ENCODE measurements at places on chromosomes 11 and 22.

DNA sequence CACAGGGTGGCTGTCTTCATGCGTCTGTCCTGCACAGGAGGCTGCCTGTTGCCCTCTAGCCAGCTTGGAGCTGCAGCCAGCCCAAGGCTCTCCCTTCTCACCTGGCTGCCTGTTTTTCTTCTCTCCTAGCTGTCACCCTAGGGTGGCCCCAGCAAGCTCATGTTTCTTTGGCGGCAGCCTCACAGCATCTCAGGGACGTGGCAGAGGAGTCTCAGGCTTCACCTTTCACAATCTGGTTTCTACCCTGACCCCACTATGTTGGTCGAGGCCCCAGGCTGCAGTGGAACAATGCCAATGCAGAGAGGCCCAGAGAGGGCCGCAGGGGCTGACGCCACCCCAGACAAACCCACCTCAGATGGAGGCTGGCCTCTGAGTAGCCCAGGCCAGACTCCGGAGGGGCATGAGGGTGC lies 2.5 kb upstream of the CLDN5 start:
- DNase-seq = no peak

DNA sequence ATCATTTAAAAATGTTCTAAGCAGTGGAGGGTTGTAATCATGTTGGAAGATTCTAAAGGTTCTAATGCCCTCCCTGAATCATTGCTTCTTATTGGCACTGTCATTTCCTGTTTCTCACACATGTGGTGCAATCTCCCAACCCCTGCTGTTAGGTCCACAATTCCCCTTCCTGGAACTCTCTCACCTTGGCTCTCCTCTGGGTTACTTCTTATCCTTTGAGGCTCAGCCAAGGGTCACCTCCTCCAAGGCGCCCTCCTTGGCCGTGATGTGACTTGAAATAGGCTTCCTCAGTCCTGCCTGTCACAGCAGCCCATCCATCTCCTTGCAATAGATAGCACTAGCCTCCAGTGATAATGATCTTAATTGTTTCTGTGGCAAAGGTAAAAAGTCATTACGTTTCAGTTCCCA lies 149.8 kb downstream of the TTC17 start:
- no peak for DNase-seq

DNA sequence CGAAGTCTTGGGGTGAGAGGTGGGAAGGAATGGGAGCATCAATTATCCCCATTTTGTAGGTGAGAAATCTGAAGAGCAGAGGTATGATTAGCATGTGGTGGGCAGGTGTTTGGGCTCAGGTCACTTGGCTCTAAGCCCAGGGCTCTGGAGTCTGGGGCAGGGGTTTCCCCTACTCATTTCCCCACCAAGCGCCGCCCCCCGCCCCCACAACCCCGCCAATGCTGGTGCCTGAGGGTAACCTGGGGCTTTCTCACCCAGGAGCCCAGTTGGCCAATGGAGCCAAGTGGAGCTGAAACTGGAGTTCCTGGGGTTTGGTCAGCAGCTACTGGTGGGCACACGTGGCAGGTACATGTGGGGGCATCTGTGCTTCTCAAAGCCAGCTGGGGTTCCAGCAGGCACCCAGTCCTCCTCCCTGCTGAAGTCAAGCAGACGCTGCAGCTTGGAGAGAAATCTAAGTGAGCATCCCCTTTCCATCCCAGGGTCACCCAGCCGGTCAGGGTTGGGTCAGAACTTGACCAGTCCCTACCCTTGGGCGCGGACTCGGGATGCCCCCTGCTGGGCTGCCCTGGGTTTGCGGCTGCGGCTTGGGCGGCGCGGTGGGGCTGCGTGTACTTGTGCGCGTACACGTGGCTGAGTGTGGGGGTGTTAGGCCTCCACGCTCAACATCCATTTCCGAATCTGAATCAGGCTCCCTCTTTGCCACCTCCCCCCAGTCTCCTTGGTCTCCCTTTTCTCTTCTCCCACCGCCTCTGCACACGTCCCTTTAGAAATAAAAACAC lies 1.7 kb upstream of the CHRM1 start:
- no peak for DNase-seq

- DNase-seq = no peak
Measured at GRCh38 chr11:102341844-102342318, 5.1 kb upstream of the BIRC2 start.

GRCh38 chr11:73152861-73153483 lies 10.9 kb upstream of the FCHSD2 start:
- no peak for DNase-seq

DNA sequence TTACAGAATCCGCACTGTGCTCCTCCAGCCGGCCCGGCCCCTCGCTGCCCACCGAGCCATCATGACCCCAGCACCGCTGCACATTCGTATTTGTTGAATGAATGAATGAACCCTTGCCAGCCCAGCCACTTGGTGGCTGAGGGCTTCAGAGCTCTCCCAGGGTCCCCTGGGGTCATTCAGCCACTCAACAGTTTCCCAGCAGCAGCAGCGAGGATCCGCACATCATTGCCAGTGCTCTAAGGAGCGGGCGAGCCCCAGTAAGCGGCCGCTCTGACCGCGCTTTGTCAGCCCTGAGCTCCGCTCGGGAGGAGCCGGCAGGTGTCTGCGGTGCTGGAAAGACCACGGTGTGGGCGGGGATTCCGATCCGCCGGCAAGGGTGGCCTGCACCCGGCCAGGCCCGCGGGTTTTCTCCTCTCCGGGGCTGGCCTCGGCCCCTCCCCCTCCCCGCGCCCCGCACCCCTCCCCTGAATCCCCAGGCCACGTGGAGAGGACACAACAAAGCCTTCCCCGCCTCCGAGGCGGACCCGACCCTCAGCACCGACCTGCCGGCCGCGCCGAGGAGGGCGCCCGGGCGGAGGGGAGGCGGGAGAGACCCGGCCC lies 563 bp downstream of the BID start:
- no peak for DNase-seq

- DNase-seq = no peak
Measured at GRCh38 chr11:116598556-116598955, 174.2 kb downstream of the BUD13 start.

GRCh38 chr11:45500451-45500850 lies 165.0 kb downstream of the CHST1 start:
- no peak for DNase-seq

DNA sequence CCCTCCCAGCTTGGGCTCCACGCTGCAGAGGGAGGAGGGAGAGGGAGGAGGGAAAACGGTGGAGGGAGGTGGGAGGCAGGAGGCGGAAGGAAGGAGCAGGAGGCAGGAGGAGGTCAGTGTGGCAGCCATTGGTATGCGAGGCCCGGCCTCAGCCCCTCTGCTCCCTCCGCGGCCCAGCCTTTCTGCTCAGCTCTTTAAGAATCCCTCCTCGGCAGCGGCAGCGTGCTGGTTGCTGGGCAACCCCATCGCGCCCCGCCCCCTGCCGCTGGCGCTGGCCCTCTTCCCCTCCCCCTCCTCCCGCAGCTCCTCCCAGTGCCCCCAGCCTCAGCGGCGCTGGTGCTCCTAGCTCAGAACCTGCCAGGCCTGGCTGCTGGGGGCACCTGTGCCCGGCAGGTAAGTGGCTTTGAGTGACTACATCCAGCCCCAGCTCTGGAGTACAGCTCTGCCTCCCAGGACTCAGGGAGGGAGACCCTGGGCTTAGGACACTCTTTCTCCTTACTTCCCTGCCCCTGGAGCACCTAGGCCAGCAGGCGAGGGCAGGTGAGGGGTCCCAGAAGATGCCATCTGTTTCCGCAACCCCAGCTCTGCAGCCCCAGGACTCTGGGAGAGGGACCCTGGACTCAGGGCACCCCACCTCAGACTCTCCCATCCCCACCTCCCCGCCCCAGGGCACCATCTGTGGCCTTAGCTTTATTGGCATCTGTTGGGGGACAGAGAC lies 7.2 kb upstream of the FLRT1 start:
- no peak for DNase-seq

DNA sequence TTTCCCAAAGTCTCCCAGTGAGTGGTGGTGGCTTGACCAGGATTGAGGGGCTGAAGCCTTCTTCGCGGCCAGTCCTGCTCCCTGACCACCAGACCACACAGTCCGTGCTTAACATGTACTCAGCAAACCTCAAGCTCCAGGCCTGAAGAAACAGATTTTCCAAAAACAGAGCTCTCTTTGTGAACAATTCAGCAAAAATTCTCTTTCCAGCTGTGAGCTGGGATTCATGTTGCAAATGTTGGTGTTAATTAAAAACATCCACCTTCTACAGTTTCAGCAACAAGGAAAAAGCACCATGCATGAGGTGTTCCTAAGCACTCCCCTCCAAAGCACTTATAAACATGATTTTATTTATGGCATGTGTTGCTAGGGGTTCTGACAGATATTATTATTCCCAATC lies 129.5 kb downstream of the ETS1 start:
- no peak for DNase-seq

DNA sequence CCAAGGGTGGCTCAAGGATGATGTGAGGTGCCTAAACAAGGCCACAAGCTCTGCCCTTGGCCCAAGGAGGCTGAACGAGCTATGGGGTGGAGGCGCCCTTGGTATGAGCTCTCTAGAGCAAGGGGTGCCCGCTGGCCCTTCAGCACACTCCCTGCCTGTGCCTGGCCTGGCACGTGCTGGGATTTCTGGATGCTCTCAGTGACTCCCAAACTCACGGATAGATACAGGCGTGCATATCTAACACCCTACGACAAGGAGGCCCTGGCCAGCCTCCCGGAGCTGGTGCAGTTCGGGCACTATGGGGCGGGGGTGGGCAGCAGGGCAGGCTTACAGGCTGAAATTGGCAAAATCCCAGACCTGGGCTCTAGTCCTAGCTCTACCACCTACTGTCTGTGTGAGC lies 30.6 kb downstream of the SCUBE1 start:
- no peak for DNase-seq

DNA sequence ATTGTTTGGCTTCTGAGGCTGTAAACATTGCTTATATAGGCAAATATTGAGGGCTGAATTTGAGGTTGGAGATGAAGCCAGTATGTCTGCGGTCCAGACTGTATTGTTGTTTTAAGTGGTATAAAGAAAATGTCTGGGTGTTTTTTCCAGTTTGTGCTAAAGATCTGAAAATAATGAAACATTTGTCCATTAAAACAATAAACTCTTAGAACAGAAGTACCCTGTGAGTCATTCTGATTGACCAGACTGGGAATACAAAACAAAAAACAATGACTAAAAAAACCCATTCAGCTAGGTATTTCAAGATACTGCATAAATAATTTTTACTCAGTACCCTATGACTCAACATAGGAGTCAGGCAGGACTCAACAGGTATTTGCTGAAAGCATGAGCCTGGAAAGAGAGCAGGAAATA lies 20.4 kb downstream of the ALKBH8 start:
- no peak for DNase-seq

GRCh38 chr22:27433099-27433498 lies 368.5 kb downstream of the MN1 start:
- DNase-seq = no peak

- DNase-seq = no peak
Measured at GRCh38 chr11:87871056-87871455, 304.2 kb downstream of the RAB38 start.

DNA sequence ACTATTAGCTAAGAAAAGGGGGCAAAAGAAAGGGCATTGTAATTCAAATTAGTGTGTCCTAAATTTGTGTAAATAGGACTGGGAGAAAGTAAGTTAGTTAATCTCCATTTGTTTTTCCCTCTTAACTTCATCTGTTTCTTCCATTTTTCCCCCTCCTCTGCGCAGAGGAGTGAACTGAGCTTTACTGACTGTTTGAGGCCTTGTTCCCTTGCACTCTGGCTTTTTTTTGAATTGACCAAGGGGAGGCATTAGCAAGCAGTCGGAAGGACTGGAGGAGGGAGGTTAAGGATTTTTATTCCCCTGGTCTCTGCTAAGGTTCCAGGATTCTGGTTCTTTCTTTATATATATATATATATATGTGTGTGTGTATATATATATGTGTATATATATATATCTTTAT lies 15.2 kb upstream of the FANCF start:
- DNase-seq = no peak

DNA sequence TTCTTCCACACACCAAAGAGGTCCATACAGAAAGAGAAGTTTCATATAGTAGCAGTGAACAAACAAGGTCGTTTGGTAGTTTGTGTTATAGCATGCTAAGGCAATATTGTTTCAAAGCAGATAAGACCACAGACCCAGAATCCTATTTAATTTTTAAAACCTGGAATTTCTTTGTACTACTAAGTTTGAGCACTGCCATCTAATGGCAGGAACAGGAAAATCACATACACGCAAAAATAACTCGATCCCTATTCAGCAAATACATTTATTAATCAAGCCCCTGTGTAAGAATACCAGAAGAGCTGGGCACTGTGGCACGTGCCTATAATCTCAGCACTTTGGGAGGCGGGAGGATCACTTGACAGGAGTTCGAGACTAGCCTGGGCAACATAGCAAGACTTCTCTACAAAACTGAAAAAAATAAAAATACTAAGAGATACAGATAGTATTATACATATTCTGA lies 2.9 kb upstream of the BTBD10 start:
- DNase-seq = no peak

DNA sequence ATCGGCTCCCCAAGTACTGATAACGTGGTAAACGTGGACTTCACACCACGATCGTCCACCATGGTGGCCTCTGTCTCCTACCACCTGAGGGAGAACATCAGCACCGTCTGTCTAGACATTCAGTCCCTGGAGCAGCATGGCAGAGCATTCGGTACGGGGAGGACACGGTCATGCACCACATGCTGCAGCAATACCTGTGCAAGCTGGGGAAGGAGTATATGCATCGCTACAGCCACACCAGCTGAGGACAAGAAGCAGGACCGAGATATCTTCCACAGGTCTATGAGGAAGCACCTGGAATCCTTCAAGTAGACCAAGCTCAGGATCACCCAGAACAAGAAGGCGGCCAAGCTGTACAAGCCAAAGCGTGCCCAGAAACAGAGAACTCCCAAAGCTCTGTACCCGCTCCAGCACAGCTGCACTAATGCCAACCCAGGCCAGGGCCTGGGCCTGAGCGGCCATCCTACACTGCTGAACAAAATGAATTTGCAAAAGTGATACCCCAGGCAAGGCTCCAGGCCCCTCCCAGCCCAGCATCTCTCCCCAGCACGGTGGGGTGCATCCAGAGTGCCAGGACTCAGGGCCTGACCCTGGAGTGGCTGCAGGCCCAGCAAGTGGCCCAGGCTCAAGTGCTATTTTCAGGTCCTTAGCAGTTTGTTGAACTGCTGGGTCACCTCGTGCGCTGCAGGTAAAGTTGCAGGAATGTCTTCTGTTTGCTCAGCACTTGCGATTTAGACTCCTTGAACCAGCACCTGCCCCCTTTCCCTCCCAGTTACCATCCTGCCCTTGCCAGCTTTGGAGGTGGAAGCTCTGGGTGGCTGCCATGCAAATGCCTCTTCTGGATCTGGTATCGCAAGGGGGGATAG lies 119.3 kb upstream of the SERPIND1 start:
- DNase-seq = no peak

DNA sequence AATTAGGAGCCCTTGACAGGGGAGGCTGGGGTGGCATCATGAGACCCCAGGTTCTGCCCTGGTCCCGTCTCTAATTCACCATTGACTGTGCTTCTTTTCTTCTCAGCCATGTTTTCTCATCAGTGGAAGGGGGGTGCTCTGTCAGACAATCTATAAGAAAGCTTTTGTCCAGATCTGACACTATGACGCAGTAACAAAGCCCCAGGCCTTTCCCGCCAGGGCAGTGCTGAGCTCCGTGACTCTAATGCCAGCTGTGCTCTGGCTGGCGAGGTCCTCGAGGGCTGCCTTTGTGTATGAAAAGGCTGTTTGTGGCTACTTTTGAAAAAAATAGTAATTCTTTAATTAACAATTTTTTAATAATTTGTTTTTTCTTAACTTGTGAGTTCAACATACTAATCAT lies 3.2 kb downstream of the CD6 start:
- DNase-seq = no peak
